ENCODE measurements at places on chromosomes 3 and 15.

GRCh38 chr3:102415553-102415952 lies 19.3 kb upstream of the ZPLD1 start:
- no peak for ATAC-seq

DNA sequence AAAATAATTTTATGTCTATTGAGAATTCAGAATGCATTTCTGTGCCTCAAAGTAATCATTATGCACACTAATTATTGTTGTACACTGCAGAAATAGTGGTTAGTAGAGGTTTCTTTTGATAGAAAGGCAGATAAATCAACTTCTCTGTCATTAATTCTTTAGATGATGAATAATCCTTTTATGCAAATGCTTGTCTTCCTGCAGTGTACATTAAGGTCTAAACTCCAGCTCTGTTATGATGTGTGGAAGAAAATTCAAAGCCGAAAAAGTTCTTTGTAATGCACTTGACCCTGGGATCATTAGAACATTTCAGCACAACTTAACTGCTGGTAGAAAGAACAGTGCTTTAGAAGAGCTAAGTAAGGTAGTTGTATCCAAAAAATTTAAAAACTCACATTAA lies 353.0 kb downstream of the NLGN1 start:
- no peak for ATAC-seq

DNA sequence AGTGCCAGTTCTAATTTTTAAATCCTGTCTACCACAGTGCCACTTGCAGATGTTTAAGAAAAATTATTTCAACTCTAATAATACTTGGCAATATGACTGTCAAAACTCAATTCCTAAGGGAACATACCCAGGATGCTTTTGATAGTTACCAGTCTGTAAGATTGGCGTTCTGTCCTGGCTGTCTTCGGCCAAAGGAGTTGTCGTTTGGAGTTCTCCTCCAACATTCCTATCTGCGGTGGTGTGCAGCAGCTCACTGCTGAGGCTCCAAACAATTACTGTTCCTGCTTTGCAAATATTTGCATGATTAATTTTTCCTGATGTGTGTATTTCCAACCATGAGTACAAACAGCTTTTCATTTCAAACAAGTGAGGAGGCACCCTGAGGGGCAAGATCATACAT lies 330.8 kb upstream of the DPH6 start:
- no peak for ATAC-seq

DNA sequence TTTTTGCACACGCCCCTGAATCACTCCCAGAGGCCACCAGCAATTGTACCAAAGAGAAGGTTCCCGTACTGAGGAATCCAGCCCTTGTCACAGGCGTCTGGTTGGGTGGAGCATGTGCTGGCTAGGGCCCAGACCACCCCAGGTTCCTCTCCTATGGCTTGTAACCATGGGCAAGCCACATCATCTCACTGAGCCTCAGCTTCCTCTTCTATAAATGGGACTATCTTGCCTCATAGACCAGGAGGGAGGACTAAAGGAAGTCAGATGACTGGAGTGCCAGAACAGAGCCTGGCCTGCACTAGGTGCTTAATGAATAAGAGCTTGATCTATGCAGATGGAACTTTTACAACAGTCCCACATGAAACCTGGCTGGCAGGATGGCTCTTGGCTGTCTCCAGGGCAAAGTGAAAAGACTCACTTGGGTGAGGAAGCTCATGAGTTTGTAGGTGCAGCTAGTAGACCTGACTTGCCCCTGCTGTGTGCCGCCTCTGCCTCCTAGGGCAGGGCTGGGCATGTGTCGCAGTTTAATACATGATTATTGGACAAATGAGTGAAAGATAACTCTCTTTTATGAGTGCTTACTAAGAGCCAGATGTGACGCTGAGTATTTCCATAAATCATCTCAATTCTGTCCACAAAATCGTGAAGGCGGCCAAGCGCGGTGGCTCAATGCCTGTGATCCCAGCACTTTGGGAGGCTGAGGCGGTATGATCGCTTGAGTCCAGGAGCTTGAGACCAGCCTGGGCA lies 29.3 kb downstream of the CTSH start:
- ATAC-seq: peak; percentile 23

DNA sequence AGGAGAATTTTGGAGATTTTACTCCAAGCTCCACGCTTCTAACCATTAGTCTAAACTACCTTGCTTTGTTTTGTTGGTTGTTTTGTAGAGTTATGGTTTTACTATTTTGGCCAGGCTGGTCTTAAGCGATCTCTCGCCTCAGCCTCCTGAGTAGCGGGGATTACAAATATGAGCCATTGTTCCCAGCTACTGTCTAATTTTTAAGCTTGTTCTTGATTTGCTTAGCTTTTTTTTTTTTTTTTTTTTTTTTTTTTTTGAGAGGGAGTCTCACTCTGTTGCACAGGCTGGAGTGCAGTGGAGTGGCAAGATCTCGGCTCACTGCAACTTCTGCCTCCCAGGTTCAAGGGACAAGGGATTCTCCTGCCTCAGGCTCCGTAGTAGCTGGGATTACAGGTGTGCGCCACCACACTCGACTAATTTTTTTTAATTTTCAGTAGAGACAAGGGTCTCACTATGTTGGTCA lies 28.5 kb downstream of the EFCAB12 start:
- peak; percentile 77 for ATAC-seq

- ATAC-seq: no peak
Measured at GRCh38 chr15:60589253-60589652, 110.3 kb upstream of the ICE2 start.

DNA sequence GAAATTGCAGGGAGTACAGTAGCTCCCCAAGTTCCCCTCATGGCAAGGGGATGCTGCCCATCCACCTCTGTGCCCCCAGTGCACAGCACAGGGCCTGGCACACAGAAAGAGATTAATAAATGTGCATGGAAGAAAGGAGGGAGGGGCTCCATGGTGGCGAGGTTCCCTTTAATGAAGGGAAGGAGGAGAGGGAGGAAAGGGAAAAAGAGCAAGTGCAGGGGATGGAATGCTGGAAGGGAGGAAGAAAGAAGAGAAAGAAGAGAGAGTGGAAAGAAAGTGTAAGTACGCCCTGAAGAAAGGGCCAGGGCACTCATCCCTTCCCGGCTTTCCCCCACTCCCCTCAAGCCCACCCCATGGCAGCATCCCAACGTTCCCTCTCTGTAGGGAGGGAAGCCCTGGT lies 1.5 kb upstream of the VIPR1 start:
- no peak for ATAC-seq

DNA sequence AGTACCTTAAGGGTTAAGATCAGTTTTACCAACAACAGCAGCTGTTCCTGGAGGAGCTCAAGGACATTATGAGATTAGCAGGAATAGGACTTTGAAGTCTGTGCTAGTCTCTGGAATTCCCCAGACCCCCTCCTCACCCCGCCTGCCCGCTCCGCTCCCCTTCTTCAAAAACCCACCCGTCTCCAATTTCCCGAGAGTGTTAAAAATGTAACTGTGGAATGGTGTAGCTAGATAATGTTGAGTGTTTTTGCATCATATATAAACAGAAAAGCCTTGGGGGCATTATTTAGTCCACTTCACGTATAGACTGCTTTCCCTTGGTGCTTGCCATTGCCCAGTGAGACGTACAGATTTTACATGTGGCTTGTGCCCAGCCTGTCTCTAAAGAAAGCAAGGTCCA lies 65.0 kb upstream of the SEMA6D start:
- ATAC-seq: no peak

DNA sequence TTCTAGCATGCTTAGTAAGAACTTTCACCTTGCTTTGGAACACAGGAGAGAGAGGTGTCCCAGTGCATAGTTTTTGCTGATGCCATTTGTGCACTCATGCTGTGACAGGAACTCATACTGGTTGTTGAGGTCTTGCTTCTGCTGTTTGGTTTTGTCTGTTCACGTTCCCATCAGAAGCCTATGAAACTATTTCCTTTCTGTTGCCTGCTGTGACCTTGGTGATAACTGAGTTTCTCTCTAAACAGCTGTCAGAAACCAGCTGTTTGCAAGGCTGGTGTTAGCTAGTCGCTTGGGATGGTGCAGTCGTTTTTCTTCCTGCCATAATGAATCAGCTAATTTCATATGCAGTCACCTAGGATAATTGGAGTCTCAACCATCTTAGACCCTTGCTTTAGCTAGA lies 724.1 kb downstream of the GRM7 start:
- ATAC-seq: no peak

DNA sequence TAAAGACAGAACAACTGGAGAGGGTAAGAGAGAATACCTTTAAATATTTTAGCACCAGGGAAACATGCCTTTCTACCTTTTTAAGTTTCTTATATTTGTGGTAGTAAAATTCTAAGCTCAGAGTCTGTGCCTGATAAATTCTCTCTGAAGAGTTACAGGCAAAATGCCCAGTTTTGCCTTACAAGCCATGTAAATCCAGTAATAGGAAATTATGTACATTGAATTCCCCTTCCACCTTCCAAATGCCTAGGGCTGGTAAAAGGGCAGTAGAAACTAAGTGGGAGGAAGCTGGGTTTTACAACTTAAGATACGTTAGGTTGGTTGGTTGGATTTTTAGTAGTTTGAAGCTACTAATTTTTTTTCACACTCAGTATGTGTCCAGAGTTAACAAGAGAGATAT lies 43.1 kb upstream of the TP63 start:
- ATAC-seq: peak; percentile 59

- ATAC-seq: no peak
Measured at GRCh38 chr3:156133076-156133475, 12.7 kb downstream of the KCNAB1 start.

- ATAC-seq: peak; percentile 84
Measured at GRCh38 chr15:89496155-89497098, at the start of gene RHCG. Gene RHCG (minus strand): TSS chr15:89496583. CDS start chr15:89496544, 39 bp downstream.

DNA sequence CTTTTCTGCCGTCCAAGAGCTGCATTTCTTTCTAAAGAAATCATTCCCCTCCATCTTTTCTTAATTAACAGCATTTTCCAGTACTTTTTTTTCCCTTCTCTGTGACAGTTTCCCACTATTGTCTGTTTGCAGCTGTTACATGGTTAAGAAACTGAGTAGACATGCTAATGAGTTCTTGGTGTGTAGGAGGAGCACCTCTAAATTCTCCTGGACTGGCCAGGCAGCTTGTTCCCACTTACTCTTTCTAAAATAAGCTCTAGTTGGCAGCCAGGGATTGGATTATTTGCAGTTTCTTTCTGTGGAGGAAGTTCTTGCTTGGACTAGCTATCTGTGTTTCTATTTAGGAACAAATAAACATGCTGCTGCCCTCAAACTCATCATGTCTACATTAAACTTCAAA lies 235.1 kb upstream of the GAP43 start:
- no peak for ATAC-seq

DNA sequence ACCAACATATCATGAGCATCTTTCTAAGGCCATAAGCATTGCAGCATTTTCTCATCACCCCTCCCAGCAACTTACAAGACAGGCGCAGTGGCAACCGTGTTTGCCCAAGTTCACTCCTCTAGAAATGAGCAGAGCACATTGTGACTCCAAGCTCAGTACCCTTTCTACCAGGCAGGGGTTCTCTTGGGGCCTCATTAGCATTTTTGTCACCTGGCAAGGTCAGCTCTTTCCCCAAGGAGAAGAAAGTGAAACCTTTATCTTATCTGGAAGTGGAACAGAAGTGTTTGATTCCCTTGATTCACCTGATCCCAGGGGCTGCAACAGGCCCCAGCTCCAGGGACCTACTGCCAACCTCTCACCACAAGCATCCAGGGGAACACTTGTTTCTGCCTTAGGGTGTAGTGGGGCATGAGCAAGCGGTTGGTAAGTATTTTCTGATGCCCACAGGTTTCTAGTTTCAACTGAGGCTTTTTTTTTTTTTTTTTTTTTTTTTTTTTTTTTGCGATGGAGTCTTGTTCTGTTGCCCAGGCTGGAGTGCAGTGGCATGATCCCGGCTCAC lies 44.0 kb upstream of the HERC1 start:
- ATAC-seq: no peak

- ATAC-seq: no peak
Measured at GRCh38 chr3:55085231-55085630, 157.4 kb upstream of the LRTM1 start.

DNA sequence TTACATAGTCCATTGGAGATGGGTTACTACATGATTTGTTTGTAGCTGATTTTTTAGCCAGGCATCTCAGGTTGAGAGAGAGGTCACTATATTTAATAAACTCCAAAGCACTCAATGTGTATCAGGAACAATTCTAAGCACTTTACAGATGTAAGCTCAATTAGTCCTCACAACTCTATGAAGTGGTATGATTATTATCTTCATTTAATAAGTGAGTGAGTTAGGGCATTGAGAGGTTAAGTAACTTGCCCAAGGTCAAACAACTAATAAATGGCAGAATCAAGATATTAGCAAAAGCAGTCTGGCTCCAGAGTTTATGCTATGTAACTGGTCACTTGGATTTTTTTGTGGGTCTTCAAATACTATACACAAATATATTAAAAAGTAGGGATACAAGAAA lies 56.3 kb upstream of the ABI3BP start:
- ATAC-seq: no peak

DNA sequence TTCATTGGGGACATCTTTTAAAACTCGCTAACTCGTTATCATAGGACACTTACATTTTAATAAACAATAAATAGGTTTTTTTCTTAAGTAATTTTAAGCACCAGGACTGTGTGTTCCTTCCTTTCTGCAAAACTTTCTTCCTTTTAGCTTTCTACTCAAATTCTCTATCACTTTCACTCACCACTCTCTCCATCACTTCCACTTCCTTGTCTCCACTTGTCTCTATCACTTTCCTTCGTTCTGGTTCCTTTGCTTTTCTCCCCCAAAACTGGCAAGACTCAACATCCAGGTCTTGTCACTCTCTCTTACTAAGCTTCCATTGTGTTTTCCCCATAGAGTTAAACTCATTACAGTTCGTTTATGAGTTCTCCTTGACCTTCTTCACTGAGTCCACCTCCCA lies 99.0 kb downstream of the ZPLD1 start:
- ATAC-seq: no peak

GRCh38 chr15:40217166-40217824 lies 21.6 kb upstream of the PAK6 start:
- peak; percentile 98 for ATAC-seq

DNA sequence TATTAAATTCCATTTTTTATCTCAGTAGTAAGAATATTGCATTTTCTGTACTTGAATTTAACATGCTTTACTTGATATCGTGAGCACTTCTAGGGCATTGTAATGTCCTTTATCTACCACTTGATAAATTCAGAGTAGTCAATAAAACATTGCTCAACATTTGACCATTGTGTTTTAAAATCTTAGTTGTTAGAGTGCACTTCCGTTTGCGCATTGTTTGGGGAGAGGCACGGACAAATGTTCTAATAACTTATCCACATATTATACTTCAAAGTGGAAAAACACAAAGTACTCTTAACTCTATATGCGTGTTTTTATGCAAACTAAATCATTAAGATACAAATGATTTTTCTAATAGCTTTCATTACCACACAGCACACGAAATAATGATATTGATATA lies 419 bp downstream of the FAM227B start:
- ATAC-seq: no peak

GRCh38 chr3:41477399-41478014 lies 278.2 kb downstream of the CTNNB1 start:
- no peak for ATAC-seq

DNA sequence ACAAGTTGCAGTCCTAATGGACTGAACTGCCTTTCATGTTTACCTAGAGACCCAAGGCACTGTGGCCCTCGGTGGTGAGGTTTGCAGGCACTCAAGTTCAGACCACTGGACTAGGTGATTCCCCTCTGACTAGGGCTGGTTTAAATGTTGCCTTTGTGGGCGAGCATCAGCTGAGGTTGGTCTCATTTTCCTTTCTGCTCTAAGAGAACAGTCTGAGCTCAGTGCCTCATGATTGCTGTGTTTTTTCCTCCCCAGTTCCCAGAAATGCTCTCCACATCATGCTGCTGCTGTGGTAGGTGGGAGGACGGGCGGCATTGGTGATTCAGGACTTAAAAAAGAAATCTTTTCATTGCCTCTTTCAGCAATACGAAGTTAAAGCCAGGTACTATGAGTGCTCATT lies 237.2 kb downstream of the MBNL1 start:
- no peak for ATAC-seq
